ENCODE measurements at places on chromosomes 16 and 17.
A peak's percentile ranks its signal among the peaks of the same experiment; 100 is the strongest.

- ATAC-seq = peak; percentile 73
Observed at GRCh38 chr16:89721546-89722391, 432 bp downstream of the ZNF276 start.

- ATAC-seq = no peak
Observed at GRCh38 chr17:57295526-57296023, 39.3 kb downstream of the MSI2 start.

- ATAC-seq = no peak
Observed at GRCh38 chr16:50136399-50136798, 16.7 kb upstream of the TENT4B start.

- no peak for ATAC-seq
Observed at GRCh38 chr16:2284797-2285576, 17.1 kb upstream of the RNPS1 start.

GRCh38 chr17:64982139-64982915 lies 63.0 kb upstream of the LRRC37A3 start:
- ATAC-seq = no peak

- ATAC-seq = no peak
Observed at GRCh38 chr17:41822216-41823140, 9.7 kb downstream of the FKBP10 start.

DNA sequence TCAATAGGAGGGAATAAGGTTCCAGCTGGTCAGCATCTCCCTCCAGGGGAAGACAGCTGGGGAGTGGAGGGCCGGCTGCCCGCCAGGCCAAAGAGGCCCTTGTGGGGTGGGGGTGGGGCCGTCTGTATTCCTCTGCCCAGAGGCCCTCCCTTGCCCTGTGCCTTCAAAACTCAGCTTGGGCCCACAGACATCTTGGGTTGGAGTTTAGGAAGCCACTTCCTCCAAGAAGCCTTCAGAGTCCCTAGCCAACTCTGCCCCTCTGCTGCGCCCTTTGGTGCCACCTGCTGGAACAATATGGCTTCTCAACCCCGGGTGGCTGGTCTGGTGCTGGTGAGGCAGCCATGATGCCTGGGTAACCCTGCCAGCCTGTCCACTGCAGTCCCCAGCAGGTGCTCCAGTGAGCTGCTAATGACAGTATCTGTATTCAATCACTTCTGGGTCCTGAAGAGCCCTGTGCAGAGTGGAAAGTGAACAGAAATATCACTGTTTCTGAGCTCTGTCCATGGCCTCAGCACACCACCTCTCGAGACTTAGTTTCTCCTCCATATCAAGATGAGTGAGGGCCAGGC lies 16.7 kb downstream of the HSD11B2 start:
- peak; percentile 53 for ATAC-seq

DNA sequence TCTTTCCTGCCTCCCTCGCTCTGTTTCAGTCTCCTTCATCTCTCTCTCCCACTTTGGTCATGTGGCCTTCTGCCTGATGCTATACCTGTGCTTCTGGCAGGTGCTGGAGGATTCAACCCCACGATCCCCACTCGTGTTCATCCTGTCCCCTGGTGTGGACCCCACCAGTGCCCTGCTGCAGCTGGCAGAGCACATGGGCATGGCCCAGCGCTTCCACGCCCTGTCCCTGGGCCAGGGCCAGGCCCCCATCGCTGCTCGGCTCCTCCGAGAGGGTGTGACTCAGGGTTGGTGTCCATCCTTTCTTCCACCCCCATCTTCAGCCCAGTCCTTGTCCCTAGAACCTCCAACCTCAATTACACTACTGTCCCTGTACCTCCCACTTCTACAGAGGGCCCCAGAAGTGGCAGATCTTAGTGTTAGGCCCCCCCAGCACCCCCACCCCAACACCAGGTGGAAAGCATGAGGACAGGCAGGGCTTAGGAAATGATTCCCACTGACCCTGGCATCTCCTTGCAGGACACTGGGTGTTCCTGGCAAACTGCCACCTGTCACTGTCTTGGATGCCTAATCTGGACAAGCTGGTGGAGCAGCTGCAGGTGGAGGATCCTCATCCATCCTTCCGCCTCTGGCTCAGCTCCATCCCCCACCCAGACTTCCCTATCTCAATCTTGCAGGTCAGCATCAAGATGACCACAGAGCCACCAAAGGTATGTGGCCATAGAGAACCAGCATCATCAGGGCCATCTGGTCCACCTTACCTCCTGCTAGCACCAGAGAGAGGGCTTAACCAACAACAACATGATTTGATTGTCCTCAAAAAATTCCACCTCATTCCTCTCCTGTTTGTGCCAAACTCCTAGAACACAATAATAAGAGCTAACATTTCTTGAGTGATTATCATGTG lies 9.7 kb upstream of the KDM6B start:
- no peak for ATAC-seq

GRCh38 chr16:11356573-11357331 lies 11.5 kb downstream of the RMI2 start:
- ATAC-seq = peak; percentile 28

DNA sequence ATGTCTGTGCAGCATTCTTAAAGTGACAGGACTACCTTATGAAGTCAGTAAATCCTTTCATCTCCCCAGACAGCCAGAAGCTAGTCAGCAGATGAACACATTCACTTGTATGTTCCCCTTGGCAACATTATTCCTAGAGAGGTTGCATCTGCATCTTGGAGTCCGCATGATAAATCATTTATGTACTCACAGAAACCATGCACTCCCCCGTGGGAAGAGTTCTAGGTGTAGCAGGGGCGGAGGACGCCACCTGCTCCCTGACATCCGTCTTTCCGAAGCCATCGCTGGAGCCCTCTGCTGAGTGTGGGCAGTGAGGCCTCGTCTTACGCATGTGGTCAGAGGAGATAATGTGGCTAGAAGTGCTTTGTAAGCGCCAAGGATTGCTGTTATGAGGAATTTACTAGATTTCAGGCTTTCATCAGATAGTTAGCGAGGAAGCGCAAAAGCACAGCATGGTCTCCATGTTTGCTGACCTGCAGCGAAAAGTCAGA lies 144.5 kb downstream of the RPTOR start:
- ATAC-seq = no peak

DNA sequence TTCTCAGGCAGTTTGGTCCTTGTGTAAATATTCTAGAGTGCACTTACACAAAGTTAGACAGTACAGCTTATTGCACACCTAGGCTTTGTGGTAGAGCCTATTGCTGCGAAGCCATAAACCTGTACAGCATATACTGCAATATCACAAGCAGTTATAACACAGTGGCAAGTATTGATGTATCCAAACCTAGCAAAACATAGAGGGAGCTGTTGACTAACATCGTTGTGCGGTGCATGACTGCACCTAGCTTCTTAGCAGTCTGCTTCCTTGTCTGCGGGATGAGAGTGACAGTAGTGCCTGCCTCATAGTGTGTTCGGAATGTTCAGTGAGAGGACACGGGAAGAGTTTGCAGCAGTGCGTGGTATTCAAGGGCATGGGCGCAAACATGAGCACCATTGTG lies 78.9 kb downstream of the MPRIP start:
- no peak for ATAC-seq

GRCh38 chr16:19874851-19875546 lies 9.6 kb downstream of the GPRC5B start:
- ATAC-seq = no peak

DNA sequence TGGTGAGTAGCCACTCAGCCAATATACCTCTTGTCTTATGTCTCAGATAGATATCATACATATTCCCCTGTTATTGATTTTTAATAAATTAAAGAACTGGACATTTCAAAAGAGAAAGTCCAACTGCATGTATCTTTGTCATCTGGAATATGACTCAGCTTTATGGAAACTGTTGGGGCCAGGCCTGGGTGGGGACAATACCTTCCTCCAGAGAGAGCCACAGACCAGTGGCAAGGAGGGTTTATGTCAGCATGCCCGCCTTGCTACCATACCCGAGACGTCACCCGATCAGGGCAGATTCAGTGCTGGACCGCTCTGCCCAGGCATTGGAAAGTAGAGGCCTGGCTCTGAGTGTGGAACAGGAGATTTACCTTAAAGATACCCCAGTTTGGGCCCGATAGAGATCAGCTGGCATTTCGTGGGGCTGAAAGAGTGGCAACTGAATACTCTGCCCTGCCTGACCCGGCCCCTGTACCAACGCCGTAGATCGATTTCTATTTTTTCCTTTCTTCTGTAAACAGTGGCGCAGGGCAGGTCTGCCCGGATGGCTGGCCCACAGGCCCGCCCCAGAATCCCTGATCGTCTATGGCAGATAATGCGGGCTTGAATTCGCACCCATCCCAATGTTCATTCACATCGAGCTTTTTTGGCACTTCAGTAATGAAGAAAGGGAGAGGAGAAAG lies 158.6 kb downstream of the SALL1 start:
- no peak for ATAC-seq

GRCh38 chr17:8079291-8080207 lies 8.0 kb downstream of the ALOX12B start:
- ATAC-seq = peak; percentile 92

DNA sequence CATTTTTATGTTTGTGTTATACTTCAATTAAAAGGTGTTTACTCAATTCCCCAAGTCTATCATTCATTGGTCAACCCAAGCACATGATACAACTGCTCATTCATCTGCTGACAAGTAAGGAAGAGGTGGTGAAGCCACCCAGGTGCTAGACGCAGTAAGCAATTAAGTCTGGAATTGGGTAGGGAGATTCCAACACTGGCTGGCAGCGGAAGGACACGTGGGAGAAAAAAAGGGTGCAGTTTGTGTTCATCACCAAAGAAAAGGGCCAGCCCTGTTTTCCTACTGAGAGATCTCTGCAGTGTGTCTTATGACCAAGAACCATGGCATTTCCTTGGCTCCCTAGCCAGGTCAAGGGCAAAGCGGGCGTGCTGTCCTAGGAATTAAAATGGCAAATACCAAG lies 11.8 kb upstream of the ZNF23 start:
- ATAC-seq = no peak

DNA sequence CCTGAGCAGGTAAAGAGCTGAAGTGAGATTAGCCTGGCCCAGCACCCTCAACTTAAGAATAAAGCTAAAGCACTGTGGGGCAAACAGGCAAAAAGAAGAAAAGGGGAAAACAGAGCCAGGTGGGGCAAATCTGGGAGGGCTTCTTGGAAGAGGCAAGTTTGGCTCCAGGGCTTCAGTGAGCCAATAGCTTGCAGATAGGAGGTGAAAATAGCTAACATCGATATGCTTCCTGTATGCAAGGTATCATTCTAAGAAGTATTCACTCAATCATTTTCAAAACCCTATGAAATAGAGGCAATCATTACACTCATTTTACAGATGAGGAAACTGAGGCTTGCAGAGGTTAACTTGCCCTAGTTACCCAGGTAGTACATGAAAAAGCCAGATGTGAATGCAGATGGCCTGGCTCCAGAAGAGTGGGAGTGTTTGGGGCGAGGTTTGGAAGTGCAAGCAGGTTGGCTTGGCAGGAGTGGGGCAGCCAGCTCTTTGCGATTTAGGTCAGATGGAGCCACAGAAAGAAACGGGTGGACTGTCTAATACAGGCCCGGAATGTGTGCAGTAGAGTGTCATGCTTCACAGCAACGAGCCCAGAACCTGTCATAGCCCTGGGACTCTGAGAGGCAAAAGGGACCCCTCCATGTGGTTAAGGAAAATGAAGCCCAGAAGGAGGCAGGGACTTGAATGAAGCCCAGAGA lies 5.7 kb downstream of the WNT3 start:
- no peak for ATAC-seq

GRCh38 chr16:86414991-86415740 lies 95.2 kb upstream of the FOXF1 start:
- no peak for ATAC-seq

GRCh38 chr17:50022463-50023130 lies 27.6 kb upstream of the DLX3 start:
- ATAC-seq = no peak

- peak; percentile 75 for ATAC-seq
Observed at GRCh38 chr17:40075201-40075941, 12.6 kb downstream of the THRA start.

GRCh38 chr16:83023640-83024039 lies 396.9 kb downstream of the CDH13 start:
- ATAC-seq = no peak

DNA sequence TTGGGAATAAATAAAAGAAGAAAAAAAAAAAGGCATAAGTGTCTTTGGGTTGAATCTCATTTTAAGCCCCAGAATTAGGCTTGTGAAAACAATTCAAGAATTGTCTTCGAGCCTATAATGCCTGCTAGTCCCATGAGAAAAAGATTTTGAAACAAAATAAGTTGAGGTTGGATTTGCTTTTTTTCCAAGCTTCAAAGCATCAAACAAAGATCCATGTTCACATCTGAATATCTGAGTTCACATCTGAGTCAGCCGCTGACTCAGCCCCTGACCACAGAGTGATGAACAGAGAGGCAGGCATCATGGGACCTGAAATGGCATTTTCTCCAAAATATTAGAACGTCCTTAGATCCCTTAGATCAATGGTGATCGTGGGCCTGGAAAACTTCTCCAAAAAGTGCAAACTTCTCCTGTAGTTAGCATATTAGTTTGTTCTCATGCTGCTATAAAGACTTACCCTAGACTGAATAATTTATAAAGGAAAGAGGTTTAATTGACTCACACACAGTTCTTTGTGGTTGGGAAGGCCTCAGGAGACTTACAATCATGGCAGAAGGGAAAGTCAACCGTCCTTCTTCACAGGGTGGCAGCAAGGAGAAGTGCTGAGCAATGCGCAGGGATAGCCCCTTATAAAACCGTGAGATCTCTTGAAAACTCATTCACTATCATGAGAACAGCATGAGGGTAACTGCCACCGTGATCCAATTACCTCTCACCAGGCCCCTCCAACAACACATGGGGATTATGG lies 294.6 kb upstream of the HSBP1 start:
- no peak for ATAC-seq

DNA sequence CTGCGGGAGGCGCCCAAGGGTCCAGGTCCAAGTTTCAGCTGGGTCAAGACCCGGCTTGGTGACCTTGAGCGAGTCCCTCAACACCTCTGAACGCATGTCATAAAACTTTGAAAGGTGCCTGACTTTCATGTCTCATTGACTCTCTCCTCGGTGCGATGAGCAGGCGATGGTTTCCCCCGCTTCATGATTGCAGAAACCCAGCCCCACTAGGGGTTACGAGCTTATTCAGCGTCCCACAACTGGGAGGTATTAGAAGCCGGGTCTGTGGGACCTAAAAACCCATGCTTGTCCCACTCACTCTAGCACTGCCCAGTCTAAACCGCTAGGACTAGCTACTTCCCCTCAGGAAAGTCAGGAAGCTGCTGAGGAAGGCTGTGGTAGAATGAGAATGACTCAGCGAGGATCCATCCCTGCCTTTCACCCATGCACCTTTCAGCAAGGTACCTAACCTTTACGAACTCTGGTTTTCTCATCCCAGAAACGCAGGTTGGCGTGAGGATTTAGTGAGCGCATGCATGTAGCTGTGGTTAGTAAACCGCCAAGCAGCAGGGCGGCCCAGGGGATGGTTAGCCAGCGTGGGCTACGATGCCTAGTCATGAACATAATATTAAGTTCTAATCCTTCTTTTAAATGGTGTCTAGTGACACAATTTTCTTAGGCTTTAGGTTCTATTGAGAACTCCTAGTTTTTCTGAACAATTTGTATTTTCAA lies 26.2 kb upstream of the RFFL start:
- peak; percentile 46 for ATAC-seq
